ENCODE measurements at places on chromosomes 5 and 9. TPM values are rescaled to one million over a fixed set of nuclear protein-coding genes. Genes with fewer than 3 reads are reported as not detected.

GRCh38 chr9:84711936-84712335 lies 42.4 kb downstream of the NTRK2 start:
- H3K4me1 ChIP-seq = no peaks in the 10 kb centered on the region
- no peaks in the 10 kb centered on the region for H3K27me3 ChIP-seq
- H3K4me3 ChIP-seq = no peak overlapping the region

GRCh38 chr5:1961304-1961946 lies 78.7 kb upstream of the IRX4 start:
- H3K27me3 ChIP-seq = no peaks in the 10 kb centered on the region
- no peaks in the 10 kb centered on the region for H3K36me3 ChIP-seq
- H3K4me3 ChIP-seq = no peak overlapping the region

DNA sequence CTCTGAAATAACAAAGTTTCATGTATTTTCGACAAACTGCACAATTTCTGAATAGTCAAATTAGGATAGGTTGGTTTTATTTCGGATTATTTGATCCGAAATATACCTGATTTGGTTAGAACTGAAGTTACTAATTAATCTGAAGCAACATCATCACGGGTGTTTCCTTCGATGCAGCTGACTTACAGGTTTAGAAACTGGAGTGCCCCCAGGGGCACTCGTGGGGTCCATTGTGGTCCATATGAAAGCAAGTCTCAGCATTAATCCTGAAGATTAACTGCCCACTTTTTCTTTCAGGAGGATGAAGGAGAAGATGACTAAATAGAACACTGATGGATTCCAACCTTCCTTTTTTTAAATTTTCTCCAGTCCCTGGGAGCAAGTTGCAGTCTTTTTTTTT lies 5.3 kb downstream of the SET start:
- H3K36me3 ChIP-seq = peaks cover 36% of the 10 kb centered on the region
- H3K27me3 ChIP-seq = no peaks in the 10 kb centered on the region
- H3K27ac ChIP-seq = peak overlapping the region; percentile 73

DNA sequence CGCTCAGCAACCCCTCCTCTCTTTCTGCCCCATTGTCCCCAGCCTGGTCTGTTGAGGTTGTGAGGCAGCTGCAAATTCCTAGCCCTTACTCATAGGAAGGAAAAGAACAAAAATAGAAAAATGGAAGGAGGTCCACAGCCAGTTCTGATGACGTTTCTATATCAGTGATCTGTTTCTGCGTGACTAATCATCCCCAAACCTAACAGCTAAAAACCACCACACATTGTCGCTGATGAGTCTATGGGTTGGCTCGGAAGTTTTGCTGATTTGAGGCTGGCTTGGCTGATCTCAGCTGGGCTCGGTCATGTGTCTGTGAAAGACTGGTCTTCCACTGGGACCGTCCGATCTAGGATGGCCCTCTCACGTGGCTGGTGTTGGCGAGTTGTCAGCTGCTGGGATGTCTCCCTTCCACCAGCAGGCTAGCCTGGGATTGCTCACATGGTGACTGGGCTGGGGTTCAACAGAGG lies 200.6 kb upstream of the ZNF618 start:
- no peak overlapping the region for H3K27ac ChIP-seq
- peaks cover 55% of the 10 kb centered on the region for H3K27me3 ChIP-seq
- no peak for DNase-seq
- no peak overlapping the region for H3K4me3 ChIP-seq
- no peaks in the 10 kb centered on the region for H3K36me3 ChIP-seq
- H3K4me1 ChIP-seq = peaks cover 8% of the 10 kb centered on the region

GRCh38 chr5:137113161-137113560 lies 386.0 kb downstream of the SPOCK1 start:
- H3K36me3 ChIP-seq = no peaks in the 10 kb centered on the region
- DNase-seq = no peak
- no peak overlapping the region for H3K27ac ChIP-seq
- no peak overlapping the region for H3K4me3 ChIP-seq
- H3K27me3 ChIP-seq = peaks cover 7% of the 10 kb centered on the region

Gene SPINK4
- total RNA-seq = not detected

Gene FAM200C
- total RNA-seq = 0.89 TPM
